ENCODE measurements at places on chromosomes 7 and 10.

- no peak for DNase-seq
These were observed 184.1 kb downstream of the BICC1 start for GRCh38 chr10:58696736-58697135.

GRCh38 chr10:56212951-56213350 lies 148.1 kb downstream of the ZWINT start:
- DNase-seq = no peak

GRCh38 chr10:68832601-68833000 lies 5.3 kb downstream of the STOX1 start:
- DNase-seq = no peak

GRCh38 chr10:69742356-69742695 lies 59.4 kb upstream of the COL13A1 start:
- DNase-seq = no peak

DNA sequence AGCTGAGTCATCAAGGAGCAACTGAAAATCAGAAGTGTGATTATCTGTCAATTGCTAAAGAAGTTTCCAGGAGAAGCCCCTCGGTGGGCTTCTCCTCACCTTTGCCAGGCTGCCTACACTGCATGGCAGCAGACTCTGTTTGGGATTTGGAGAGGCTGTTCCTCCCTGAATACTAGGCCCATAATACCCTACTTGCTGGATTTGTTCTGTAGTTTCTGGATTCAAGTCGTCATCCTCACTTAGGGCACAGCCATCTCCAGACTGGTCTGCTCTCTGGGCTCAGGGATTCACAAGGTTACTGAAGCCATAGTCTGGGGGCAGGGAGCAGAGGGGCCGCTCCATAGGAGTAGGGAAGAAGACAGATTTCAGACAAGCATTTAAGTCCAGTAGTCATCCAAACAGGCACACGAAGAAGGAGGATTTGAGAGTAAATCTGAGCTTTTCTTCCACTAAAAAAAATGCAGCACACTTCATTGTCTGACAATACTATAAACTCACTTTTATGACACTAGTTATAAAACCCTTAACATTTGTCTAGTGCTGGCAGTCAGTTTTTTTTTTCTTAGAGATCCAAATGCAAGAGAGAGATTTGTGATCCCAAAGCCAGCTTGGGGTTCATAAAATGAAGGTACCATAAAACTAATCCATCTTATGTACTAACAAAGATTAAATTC lies 723.3 kb downstream of the GRID1 start:
- no peak for DNase-seq

DNA sequence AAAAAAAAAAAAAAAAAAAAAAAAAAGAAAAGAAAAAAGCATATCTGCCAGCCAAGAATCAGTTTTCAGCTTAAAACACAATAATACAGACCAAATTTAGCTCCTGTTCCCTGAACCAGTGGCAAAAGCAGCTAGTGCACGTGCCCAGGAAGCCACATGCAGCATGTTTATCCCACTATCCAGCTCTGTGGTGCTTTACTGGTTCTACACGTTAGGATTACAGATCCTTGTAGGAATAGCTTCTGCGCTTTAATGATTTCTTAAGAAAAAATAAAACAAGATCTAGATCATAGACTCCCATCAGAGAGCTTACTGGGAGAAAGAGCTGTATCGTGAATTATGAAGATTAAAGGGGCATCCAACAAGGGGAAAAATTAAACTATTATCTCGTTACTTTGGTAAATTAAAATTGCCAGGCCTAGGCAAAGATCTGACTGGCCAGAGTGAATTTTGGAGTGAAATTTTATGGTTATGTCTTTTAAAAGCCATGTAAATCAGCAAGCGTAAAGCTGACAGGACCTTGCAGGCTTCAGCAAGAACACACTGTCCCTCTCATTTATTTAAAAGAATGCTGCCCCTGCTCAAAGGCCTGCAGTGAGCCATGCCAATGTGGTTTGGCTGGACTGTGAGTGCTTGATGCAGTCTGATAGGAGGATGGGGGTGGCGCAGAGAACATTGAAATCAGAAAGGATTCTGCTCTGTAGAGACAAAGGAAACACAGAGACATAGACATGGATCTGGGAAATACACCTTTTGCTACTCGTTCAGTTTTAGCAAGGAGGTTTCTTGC lies 177.3 kb upstream of the PHYHIPL start:
- DNase-seq = no peak

DNA sequence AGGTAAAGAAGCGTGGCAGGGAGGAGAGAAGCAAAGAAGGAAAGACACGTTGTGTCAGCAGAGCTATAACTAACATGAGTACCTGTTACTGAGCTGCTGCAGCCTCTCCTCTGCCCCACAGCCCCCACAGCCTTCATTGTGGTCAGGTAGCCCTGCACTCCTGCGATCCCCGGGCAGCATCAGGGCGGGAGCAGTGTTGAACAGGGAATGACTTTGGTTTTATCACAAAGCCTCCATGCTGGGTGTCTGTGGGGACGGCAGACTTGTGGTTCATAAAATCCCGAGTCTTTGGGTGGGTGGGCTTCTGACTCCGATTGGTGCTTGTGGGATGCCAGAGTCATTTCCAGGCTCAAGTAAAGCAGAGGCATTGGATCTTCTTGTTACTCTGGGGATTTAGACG lies 14.8 kb upstream of the PRKAG2 start:
- peak; percentile 5 for DNase-seq

DNA sequence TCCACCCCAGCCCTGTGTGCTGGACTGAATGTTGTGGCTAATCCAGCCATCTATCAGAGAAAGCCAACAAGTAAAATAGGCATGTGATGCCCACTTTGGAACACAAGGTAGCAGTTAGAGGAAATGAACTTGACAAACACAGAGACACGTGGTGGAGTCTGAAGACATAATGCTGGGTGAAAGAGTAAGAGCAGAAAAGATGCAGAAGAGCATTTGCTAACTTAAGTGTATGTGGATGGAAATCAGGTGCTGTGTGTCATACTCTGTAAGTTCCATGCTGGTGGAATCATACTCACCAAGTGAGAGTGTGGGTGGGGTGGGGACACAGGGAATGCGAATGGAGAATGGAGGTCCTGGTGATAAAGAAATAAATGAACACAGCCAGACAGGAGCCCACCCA lies 22.8 kb downstream of the WDFY4 start:
- no peak for DNase-seq

DNA sequence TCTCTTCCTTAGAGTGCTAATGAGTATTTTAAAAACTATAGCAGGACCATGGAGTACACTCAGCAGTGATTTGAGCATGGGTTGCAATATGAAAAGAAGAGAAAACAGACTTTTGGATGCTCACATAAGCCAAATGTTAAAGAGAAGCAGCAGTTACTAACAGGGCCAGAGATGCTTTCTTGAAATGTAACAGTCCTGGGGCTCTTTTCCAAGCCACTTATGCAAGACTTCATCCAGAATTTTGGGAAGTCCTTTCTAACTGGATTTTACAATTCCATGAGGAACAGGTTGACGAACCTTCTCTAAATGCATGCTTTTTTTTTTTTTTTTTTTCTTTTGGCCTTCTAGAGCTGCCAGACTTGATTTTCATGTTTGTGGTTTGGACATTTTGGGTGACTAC lies 282.0 kb downstream of the SEC23IP start:
- DNase-seq = no peak

GRCh38 chr7:27154901-27155815 lies 1.3 kb downstream of the HOXA7 start:
- DNase-seq = peak; percentile 6

DNA sequence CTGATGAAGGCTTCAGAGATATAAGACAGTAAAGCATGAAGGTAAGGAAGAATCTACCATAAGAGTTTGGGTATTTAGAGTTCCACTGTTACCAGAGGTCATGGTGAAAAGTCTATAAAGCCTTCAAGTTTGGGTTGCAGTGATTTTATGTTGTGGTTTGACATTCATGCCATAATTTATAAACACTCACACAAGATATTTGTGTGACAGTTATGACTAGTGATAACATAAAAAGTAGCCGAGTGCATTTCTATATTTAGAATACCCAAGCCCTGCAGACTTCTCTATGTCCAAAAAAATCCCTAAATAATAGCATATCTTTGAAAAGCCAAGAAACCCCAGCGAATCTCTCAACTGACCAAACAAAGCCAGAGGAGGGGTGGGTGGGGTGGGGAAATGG lies 229.9 kb downstream of the CXCL12 start:
- DNase-seq = no peak

DNA sequence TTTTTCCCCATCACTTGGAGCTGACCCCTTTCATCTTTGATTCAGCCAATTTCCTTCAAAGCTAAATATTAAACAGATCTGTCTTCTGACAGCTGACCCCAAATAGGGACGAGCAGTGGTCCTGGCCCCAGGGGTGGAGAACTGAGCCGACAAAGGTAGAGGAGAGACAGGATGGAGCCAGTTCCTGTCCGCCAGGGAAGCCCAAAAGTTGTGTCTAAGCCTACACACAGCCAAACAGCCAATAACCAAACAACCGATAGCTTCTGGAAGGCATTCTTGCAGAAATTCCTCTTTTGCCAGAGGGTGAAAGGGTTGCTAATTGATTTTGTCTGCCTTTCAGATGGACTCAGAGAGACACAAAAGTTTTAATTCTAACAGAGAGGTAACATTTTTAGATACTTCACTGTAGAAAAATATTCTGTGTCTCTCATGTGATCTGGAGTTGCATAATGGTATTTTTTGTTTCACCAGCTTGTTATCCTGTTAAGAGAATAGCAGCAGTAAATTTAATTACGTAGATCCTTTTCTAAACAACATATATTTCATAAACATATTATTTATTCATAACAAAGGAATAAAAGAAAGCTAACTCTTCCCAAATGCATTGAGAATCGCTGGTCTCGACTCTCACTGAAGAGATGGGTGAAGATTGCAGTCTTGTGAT lies 161.7 kb upstream of the LYZL1 start:
- no peak for DNase-seq

DNA sequence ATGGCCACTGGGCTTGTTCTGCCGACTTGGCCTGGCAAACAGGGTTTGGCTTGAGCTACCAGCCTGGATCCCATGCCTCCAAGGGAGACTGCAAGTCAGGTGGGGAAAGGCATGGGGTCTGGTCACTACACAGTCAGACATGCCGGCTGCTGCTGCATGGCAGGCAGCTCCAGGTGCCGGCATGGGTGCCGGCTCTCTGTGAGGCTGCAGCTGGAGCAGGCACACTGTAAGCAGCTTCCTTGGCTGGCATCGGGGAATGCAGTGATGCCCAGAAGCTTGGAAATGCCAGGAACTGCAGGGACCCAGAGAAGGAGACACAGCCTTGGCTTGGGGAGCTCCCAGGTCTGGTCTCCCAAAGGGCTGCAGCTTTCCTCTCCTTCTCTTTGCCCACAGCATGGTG lies 305.5 kb upstream of the NRG3 start:
- no peak for DNase-seq

DNA sequence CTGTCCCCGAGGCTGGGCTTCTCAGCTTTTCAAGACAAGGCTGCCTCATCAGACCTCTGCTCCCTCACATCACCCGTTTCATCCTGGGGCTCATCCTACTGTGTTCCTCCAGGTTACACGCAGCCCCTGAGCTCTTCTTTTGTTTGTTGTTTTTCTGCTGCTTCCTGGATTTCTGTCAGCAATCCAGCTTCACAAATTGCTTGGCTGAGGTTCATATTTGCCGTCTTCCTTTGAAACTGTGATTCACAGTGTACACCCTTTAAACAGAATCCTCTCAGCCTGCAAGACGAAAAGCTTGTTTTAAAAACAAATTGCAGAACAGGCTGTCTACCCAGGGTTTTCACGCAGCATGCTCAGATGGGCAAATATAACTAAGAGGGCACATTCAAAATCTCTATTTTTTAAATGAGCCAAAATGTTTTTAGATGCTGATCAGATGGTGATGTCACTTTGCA lies 39.1 kb upstream of the PARD3 start:
- DNase-seq = no peak

DNA sequence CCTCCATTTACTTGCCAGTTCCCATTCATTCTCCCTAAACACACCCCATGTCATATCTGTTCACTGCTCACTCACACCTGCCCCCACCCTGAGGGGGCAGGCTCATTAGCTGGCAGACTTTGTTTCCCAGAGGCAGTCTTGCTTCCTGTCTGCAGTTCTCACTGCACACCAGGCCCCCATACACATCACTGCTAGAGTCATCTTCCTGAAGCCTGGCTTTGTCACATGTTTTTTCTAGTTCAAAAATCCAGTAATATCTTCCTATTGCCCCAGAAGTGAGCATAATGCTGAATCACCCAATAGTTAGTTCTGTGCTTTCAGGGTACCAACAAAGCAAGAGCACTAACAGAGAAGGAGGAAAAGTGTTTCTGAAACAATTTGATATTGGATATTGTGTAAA lies 1.9 kb downstream of the LRRC72 start:
- DNase-seq = no peak

GRCh38 chr10:44873160-44873559 lies 38.0 kb upstream of the TMEM72 start:
- DNase-seq = no peak

DNA sequence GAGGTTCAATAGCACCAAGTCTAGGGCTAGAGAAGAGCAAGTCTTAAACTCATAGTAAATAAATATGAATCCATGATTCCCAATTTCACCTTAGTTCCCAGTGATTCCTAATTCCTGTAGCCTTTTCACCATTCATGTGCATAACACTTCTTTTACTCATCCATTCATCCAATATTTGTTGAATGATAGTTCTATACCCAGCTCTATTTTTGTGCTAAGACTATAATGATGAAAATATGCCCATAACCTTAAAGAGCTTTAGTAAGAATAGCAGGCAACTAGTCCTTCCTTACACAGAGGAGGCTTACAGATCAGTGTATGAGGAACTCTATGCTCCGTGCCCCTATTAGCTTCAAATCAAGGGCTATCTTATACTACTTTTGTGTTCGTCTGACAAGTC lies 280.2 kb upstream of the CHRM2 start:
- no peak for DNase-seq

DNA sequence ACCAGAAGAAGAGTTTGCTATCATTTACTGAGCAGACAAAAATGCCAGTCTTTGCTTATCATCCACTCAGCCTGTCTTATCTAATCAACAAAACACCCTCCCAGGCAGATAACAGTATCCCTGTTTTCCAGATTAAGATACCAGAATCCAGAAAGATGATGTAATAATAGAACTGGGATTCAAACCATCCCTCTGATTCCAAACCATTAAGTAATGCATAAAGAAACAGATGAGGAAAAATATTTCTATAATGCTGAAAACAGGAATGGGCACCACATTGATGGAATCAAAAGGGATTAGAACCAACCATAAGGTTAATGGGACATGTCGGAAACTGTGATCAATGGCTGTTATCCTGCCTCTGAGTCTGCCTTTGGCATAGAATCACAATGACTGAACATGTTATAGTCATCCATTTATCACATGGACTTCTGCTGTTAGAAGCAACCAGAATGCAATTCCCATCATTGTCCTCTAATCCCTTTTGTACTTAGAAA lies 92.1 kb upstream of the RSU1 start:
- DNase-seq = no peak

DNA sequence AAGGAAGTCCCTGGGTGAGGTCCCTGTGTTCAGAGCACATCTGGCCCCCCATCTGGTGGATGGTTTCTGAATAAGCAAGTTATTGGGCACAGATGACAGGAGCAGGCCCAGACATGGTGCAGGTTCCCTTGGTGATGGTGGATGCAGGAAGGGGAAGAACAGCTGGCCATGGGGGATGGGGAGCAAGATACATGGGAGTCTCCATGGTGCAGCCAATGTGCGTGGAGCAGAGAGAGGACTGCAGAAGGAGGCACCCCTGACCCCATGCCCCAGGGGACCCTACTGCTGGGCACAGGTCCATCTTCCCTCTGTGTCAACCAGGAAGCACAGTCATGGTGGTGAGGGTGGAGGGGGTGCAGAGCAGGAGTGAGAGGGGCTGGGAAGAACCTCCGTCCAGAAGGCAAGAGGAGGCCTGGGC lies 43.8 kb upstream of the RABGEF1 start:
- peak; percentile 33 for DNase-seq

GRCh38 chr10:107914450-107915214 lies 750.1 kb upstream of the SORCS1 start:
- DNase-seq = peak; percentile 68

GRCh38 chr7:33191340-33191739 lies 62.0 kb downstream of the BBS9 start:
- DNase-seq = no peak
